ENCODE measurements at places on chromosomes 5 and 9. TPM values are rescaled to one million over a fixed set of nuclear protein-coding genes. Genes with fewer than 3 reads are reported as not detected.

Gene RGP1
- 13.4 TPM for total RNA-seq

GRCh38 chr5:68612972-68613371, 397.4 kb downstream of the PIK3R1 start:
- H3K4me1 ChIP-seq: no peaks in the 10 kb centered on the region
- no peaks in the 10 kb centered on the region for H3K27me3 ChIP-seq
- H3K4me3 ChIP-seq: no peak overlapping the region
- H3K36me3 ChIP-seq: peaks cover 8% of the 10 kb centered on the region
- no peak for DNase-seq

Gene UBTD2
- 8.3 TPM for total RNA-seq

DNA sequence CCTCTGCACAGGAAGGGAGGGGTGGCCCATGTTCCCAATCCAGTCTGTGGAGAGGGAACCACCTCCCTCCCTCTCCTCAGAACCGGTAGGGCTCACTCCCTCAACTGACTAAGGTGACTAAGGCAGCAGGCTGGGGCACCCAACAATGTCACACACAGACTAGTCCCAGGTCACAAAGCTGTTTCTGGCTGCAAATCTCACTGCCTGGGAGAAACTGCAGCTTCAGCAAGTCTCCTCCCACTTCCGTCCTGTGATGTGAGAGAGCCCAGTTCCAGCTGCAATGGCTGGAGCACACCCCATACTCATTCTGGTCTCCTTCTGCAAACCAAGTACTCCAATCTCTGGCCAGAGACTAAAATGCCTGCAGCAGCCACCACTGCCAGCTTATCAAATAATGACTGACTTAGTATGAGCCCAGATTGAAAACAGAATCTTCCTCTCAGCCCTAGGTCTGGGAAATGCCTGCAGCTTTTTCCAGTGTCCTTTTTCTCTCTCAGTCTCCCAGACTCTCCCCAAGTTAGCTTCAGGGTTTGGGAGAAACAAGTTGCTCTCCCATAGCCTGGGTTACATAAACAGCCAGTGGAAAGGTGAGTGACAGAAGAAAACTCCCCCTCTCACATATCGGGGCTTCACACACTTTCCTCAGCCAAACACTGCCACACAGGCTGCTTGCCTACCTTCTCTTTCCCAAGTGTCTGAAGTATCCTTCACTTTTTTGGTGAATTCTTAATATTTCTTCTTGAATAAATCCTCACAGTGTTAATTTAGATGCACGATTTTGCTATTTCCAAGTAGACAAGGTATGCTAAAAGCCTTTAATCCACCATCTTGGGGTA, 247.4 kb upstream of the RASA1 start:
- H3K4me3 ChIP-seq: no peak overlapping the region
- no peaks in the 10 kb centered on the region for H3K36me3 ChIP-seq
- peaks cover 21% of the 10 kb centered on the region for H3K4me1 ChIP-seq
- DNase-seq: peak; percentile 12
- H3K27ac ChIP-seq: no peak overlapping the region

Gene FAM114A2
- 24.8 TPM for total RNA-seq

GRCh38 chr9:131673531-131673930, 66.3 kb downstream of the RAPGEF1 start:
- H3K4me1 ChIP-seq: peaks cover 80% of the 10 kb centered on the region
- H3K27ac ChIP-seq: no peak overlapping the region
- no peaks in the 10 kb centered on the region for H3K27me3 ChIP-seq

DNA sequence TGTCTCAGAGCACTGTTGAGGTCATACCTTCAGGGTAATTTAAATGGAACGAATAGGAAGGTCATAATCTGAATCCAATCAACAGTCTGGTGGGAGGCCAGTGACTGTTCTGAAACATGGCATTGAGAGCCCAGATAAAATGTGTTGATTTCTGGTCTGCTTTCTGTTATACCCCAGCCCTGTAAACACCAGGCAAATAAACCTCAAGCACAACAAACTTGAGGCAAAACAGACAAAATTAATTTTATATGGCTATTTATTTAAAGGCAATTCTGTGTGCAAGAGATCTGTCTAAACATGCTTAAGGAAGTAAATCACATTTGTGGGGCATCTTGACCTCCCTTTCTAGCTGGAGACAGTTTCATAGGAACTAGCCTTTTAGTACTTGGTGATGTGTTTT, 140.9 kb upstream of the SPEF2 start:
- DNase-seq: no peak
- H3K4me1 ChIP-seq: peaks cover 12% of the 10 kb centered on the region
- peaks cover 9% of the 10 kb centered on the region for H3K36me3 ChIP-seq
- no peak overlapping the region for H3K27ac ChIP-seq
- no peak overlapping the region for H3K4me3 ChIP-seq
- no peaks in the 10 kb centered on the region for H3K27me3 ChIP-seq

Gene PRUNE2
- 0.35 TPM for total RNA-seq

Gene MLANA
- not detected for total RNA-seq

DNA sequence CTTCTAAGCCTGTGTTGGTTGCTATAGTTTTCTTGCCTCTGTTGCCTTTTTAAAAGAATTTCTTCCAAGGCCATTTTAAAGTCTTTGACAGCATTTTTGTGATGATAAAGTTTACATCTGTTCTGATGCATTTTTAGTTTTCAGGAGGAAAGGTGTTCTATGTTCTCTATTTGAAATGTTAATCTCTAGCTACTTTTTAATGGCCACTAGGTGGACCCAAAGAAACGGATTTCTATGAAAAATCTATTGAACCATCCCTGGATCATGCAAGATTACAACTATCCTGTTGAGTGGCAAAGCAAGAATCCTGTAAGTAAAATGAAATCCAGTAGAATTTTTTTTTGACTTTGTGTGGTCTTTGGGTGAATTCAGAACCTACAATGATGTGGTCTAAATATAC, 60.2 kb downstream of the MELK start:
- H3K27ac ChIP-seq: no peak overlapping the region
- H3K4me1 ChIP-seq: no peaks in the 10 kb centered on the region
- H3K27me3 ChIP-seq: no peaks in the 10 kb centered on the region
- DNase-seq: no peak

DNA sequence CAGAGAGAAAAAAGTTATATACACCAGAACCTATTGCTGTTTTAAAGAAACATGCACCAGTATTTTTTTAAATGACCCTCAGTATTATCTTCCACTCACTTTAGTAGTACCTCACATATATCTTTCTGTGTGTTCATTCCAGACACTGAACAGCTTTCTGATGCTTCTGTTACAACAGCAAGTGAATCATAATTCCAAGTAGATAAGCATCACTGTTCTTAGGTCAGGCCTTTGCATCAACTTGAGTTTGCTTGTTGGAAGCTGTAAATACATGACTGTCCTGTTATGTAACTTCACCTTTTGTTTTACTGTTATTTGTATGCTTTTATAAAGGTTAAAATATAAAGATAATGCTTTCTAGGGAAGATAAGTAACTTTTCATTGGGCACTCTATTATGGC, 184.4 kb downstream of the ISL1 start:
- no peak for DNase-seq
- no peak overlapping the region for H3K27ac ChIP-seq
- no peaks in the 10 kb centered on the region for H3K27me3 ChIP-seq
- no peak overlapping the region for H3K4me3 ChIP-seq
- H3K36me3 ChIP-seq: no peaks in the 10 kb centered on the region

- peaks cover 67% of the 10 kb centered on the region for H3K4me1 ChIP-seq
- peak overlapping the region; percentile 64 for H3K27ac ChIP-seq
- H3K36me3 ChIP-seq: no peaks in the 10 kb centered on the region
- no peak for DNase-seq
- H3K4me3 ChIP-seq: peak overlapping the region; percentile 7
Measured at GRCh38 chr5:96871027-96871399, 5.3 kb upstream of the ERAP2 start.

GRCh38 chr9:68947842-68948569, 65.9 kb downstream of the PRKACG start:
- H3K27ac ChIP-seq: peak overlapping the region; percentile 49
- H3K36me3 ChIP-seq: peaks cover 2% of the 10 kb centered on the region
- no peak for DNase-seq

Gene PCDHGA8
- total RNA-seq: not detected

Gene STPG3
- total RNA-seq: not detected

DNA sequence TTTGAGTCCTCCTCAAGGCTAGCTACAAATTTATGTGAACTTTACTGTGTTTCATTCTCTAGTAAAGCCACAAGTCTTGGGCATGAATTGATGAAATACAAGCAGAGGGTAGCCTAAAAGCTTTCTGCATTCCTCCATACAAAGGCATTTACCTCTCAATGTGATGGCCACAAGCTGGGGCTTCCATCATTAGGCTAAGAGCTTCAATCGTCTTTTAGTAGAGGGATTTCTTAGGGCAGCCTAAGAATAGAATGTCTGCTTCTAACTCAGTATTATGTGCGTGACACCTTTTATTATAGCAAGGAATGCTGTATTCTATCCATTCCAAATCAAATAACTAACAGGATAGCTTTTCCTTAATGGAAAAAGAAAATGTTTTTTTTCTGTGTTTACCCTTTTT, 3.7 kb downstream of the PLAC8L1 start:
- H3K4me3 ChIP-seq: no peak overlapping the region
- H3K36me3 ChIP-seq: peaks cover 13% of the 10 kb centered on the region
- H3K4me1 ChIP-seq: no peaks in the 10 kb centered on the region
- no peak for DNase-seq
- H3K27me3 ChIP-seq: no peaks in the 10 kb centered on the region

- no peak overlapping the region for H3K27ac ChIP-seq
- H3K36me3 ChIP-seq: no peaks in the 10 kb centered on the region
- no peaks in the 10 kb centered on the region for H3K27me3 ChIP-seq
- H3K4me1 ChIP-seq: no peaks in the 10 kb centered on the region
- DNase-seq: no peak
Measured at GRCh38 chr5:26889815-26890214, 148.6 kb downstream of the CDH9 start.

Gene SHROOM1
- 1.8 TPM for total RNA-seq

DNA sequence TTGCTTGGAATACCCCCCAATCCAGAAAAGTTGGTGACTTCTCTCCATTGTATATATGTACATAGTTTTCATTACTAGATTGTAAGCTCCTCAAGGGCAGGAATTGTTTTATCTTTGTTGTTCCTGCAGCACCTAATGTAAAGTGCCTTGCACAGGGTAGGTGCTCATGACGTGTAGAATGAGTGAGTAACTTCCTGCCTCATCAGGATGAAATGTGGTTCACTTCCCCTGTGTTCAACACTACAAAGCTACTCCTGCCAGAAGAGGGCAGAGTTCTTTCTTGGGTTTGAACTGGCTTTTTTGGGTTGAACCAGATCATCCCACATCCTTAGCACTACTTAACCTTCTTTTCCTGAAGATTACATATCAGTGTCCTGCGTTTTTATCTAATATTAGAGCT, 23.9 kb downstream of the GTF3C4 start:
- DNase-seq: no peak
- H3K4me1 ChIP-seq: peaks cover 2% of the 10 kb centered on the region
- H3K27ac ChIP-seq: no peak overlapping the region
- H3K36me3 ChIP-seq: peaks cover 46% of the 10 kb centered on the region
- H3K4me3 ChIP-seq: no peak overlapping the region

Gene SLCO6A1
- not detected for total RNA-seq

Gene DHX29
- 19.1 TPM for total RNA-seq

GRCh38 chr5:132369007-132369473, 470 bp upstream of the SLC22A5 start:
- peaks cover 3% of the 10 kb centered on the region for H3K36me3 ChIP-seq
- peak overlapping the region; percentile 83 for H3K4me3 ChIP-seq
- H3K4me1 ChIP-seq: peaks cover 20% of the 10 kb centered on the region
- H3K27me3 ChIP-seq: no peaks in the 10 kb centered on the region

Gene GHR
- not detected for total RNA-seq

DNA sequence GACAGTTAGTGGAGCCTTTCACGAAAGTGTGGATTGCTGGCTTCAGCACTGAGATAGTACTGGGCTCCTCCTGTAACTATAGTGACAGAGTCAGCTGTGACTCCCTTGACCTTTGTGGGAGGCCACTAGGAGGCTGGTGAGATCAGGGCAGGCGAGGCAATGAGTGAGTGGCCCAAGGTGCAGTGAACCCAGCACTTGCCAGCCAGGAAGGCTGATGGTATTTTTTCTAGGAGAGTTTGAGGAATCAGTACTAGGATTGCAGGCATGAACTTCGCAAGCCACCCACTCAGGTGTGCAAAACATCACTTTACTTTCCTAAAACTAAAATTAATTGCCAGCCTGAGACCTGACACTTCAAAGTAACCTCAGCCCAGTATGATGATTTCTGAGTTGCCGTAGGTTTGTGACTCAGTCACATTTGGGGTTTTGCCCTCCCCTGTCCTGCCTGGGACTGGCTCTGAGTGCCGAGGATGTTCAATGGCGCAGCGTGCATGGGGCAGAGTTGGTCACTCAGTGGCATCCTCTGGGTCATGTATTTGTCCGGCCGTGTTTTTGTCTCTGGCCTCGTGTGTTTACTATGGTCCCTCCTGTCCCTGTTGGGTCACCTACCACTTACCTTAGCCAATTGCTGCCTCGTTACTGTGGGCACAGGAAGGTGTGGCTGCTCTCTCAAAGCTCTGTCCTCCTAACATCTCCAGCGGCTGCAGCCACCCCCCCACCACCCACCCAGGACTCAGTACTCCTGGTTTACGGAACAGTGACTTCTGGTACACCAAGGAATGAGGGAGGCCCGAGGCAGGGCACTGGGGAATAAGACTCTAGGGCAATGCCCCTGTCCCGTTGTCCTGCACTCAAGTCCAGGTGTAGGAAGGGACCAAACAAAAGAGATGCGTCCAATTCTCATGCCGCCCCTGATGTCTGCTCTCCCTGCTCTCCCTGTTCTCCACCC, 67.2 kb downstream of the IL31RA start:
- no peak overlapping the region for H3K4me3 ChIP-seq
- no peaks in the 10 kb centered on the region for H3K36me3 ChIP-seq
- peak; percentile 17 for DNase-seq

Gene CD72
- 11.4 TPM for total RNA-seq

DNA sequence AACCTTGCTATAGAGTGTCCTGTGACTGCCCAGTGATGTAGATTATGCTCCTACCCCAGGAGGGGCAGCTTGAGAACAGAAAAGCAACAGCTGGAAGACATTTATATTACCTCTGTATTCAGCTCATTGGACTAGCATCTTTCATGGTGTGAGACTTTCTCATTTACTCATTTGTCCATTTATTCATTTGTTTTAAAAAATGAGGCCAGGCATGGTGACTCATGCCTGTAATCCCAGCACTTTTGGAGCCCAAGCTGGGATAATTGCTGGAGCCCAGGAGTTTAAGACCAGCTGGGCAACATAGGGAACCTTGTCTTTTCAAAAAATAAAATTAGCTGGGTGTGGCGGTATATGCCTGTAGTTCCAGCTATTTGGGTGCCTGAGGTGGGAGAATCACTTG, 130.0 kb upstream of the LHFPL2 start:
- H3K36me3 ChIP-seq: peaks cover 25% of the 10 kb centered on the region
- no peak overlapping the region for H3K4me3 ChIP-seq
- no peak for DNase-seq
- peaks cover 6% of the 10 kb centered on the region for H3K4me1 ChIP-seq
- H3K27me3 ChIP-seq: no peaks in the 10 kb centered on the region

- no peaks in the 10 kb centered on the region for H3K36me3 ChIP-seq
- H3K27me3 ChIP-seq: no peaks in the 10 kb centered on the region
- H3K4me3 ChIP-seq: no peak overlapping the region
Measured at GRCh38 chr9:133384736-133385321, 8.7 kb downstream of the STKLD1 start.

- H3K27ac ChIP-seq: no peak overlapping the region
- DNase-seq: no peak
- no peak overlapping the region for H3K4me3 ChIP-seq
- H3K36me3 ChIP-seq: no peaks in the 10 kb centered on the region
Measured at GRCh38 chr5:5270958-5271785, 131.0 kb downstream of the ADAMTS16 start.

GRCh38 chr9:122457787-122458186, 19.9 kb downstream of the OR1J1 start:
- DNase-seq: no peak
- peaks cover 18% of the 10 kb centered on the region for H3K27me3 ChIP-seq
- no peak overlapping the region for H3K4me3 ChIP-seq
- H3K36me3 ChIP-seq: no peaks in the 10 kb centered on the region
- H3K27ac ChIP-seq: no peak overlapping the region

All from activated naive CD8-positive, alpha-beta T cell treated with anti-CD3 and anti-CD28 coated beads for 36 hours (primary cell).